ENCODE measurements at places on chromosomes 3 and 15.

GRCh38 chr3:62843508-62843907 is 31.7 kb downstream of the CADPS start:
- DNase-seq, result no peak

- no peak for DNase-seq
These were observed 46.6 kb downstream of the HHLA2 start for GRCh38 chr3:108342837-108343486.

DNA sequence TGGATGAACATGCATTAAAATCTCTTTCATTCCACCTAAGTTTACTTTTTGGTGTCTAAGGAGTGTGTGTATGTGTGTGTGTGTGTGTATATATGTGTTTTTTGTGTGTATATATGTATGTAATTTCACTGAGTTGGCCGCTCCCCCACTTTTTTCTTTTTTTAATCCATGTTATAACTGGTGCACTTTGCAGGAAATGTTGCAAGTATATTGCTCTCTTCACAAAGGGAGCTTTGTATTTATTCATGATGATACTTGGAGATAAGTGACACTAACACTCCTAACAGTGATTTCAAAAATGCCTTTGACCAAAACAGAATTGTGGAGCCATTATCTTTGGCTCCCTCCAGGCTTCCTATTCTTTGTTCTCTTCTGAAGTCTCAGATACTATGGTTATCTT is 95.8 kb downstream of the FNDC3B start:
- DNase-seq, result no peak

DNA sequence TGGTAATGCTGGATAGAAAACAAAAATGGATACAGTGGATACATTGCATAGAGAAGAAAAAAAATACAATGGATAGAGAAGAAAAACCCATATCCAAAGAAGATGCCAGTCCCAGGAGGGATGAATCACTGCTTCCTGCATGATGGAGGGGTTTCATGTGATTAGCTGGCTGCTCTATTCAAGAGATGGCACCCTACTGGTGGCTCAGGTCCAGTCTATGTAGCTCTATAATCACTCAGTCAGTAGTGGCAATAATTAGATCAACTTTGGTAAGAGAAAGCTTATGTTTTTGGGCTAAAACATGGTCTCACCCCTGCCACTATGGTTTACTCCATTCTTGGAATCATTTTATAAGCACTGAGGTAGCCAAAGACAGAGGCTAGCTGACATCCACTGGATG is 33.7 kb upstream of the NOX5 start:
- DNase-seq, result no peak

DNA sequence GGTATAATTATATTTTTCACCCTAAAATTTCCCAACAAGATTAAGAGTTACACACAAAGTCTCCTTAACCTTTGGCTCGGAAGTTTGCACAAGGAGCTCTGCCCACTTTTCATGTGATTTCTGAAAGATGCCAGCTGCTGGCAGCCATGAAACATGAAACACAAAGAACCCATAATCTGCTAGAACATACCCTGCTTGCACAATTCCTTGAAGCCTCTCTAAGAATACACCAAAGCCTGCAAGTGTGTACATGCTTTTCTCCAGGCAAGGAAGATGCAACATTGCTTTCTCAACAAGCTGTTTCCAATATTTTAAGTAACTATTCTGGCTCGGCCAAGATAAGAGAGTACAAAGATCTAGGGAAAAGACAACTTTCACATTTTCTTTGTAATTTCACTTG is 182.0 kb upstream of the WNT5A start:
- no peak for DNase-seq

GRCh38 chr3:148772361-148772760 is 55.2 kb upstream of the CPB1 start:
- no peak for DNase-seq

Measured in BE2C (cell line).